ENCODE measurements at places on chromosomes 3 and 15.

- DNase-seq = no peak
These were observed 44.0 kb downstream of the ANP32A start for GRCh38 chr15:68776477-68777270.

- DNase-seq = no peak
These were observed 1148.0 kb downstream of the NSUN3 start for GRCh38 chr3:95210878-95211277.

DNA sequence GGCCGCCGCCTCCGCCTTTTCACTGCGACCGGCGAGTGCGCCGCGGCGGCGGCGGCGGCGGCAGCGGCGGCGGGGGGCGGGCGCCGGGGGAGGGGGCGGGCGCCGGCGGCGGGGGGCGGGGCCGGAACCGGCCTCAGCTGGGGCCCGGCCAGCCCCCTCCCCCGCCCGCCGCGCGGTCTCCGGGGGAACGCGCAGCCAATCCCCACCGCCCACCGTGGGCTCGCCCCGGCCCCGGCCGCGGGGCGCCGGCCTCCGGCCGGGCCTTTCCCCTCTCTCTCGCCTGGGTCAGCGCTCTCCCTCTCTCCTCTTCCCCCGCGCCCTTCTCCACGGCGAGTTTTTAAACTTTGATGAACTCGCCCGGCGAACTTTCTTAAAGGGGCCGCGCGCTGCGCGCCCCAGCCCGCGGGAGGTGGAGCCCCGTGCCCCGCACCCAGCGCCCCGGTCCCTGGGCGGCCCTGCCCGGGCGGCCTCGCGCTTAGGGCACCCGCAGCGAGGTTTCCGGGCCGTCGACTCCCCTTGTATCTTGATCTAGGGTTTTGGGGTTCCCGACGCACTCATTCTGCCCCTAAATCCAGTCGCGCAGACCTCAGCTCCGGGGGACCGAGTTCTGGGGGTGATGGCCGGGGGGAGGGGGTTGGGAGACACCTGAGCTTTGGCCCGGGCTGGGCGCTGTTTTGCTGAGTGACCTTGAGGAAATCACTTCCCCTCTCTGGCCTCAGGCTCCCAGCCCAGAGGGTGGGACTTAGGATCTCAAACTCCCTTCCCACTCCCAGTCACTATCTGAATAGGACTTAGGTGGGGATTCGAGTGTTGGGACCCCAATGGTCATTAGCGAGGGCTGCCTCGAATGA, at the start of gene RBPMS2:
RBPMS2 (minus strand) TSS at position 39 of the 851 bp plus-strand sequence. CDS start 270 bp downstream, outside the sequence.
- no peak for DNase-seq

DNA sequence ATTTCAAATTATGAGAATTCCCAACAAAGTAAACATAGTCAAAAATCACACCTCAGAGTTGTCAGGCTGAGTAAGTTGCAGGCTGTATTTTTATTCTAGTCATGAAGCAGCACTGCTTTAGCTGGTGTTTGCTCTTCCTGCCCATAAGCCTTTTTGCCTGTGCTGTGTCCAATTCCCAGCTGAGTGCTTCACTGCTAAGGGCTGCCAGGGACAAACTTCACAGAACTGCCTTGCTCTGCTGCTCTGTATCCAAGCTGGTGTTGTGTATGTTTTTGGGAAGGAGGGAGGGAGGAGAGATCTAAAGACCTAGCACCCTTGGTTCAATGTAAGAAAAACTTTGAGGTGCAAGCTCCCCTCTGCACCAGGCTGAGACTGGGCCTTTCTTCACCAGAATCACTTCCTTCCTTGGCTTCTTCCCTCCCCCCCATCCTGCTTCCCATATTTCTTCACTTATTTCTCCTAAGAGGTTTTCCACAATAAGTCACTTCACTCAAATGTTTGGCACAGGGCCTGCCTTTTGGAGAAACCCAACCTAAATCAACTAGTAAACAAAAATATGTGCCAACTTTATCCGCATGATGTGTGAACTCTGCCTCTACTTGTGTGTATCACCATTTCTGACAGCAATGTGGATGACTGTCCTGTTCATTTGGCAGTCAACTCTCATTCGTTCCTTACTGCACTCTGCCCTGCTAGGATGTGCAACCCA, 156.1 kb downstream of the TBL1XR1 start:
- DNase-seq = no peak

DNA sequence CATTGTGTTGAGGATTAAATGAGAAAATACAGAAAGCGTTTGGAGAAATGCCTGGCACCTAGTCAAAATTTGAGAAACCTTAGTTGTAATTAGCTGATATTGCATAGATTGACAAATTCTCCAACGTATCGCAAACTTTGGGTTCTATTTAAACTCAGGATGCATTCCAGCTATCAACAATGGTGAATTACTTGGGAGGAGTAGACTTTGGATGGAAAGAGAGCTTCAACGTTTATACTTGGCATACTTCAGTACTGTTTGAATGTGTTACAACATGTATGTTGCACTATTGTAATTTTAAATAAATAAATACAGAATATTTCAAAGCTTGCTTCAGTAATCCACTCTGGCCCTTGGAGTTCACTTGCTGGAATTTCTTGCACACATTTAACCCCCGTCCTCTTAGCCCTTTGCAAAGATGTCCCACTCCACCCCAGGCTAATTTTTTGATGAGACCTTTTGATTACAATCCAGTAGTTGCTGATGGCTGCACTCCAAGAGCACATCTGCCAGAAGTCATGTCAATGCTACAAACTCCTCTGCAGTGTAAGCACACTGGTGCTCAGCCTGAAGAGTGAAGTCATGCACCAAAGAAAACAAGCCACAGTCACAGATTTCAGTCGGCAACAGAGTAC, 4.7 kb upstream of the DIS3L start:
- DNase-seq = no peak

All from activated T-cell treated with anti-CD3 and anti-CD28 coated beads for 1 hour (primary cell).